Endothelial cell (in vitro differentiated cells): ENCODE measurements at places on chromosomes 16 and 17. TPM values are rescaled to one million over a fixed set of nuclear protein-coding genes. Genes with fewer than 3 reads are reported as not detected.

The ZNF469 gene
- total RNA-seq: 14.7 TPM

The SDK2 gene
- total RNA-seq: 2.4 TPM

The CETP gene
- total RNA-seq: 7.8 TPM

The PLLP gene
- 3.3 TPM for total RNA-seq

The NUDT16L1 gene
- total RNA-seq: 43.1 TPM
